ENCODE measurements at places on chromosomes 2 and 18.
A peak's percentile ranks its signal among the peaks of the same experiment; 100 is the strongest.

DNA sequence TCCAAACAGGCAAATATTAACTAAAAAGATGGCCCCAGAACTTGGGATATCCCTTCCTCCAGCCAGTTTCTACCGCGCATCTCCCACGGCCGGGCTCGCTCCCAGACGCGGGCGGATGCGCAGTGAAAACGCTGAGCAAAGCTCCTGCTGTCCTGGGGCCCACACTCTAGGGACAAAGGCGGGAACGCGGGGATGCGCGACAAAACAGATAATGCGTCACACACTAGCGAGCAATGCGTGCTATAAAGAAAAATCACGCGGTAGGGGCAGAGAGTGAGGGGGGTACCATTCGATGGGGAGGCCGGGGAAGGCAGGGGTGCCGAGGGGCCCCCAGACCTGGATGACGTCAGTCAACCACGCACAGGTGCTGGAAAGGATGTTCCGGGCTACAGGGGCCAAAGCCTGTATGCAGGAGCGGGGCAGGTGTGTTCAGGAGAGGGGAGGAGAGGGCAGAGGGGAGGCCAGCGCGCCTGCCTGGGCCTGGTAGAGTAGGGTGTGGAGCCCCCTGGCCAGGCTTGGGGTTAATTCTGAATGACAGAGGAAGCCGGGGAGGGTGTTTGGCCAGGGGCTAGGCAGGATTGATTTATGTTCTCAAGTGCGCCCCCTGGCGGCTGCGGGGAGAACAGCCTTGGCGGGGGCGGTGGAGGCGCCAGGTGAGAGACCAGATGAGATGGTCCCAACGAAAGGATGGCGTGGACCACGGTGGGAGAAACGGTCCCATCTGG lies 14.9 kb upstream of the ITM2C start:
- no peak for DNase-seq

DNA sequence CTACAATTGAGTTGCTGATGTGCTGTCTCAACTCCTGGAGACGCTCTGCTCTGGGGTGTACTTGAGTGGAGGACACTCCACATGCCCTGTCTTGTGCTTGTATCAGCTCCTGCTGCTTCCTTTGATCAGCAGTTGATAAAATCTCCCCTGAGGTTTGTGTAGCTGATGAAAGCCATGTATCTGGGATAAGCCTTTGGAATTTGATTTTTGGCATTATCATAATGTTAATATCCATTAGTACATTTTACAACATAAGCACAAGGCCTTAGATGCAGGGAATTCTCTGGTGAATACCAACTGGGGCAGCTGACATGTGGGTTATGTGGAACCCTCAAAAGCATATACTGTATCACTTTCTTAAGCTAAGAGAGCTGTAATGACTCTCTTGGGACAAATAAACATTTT lies 222.7 kb upstream of the ITGA4 start:
- DNase-seq = no peak

DNA sequence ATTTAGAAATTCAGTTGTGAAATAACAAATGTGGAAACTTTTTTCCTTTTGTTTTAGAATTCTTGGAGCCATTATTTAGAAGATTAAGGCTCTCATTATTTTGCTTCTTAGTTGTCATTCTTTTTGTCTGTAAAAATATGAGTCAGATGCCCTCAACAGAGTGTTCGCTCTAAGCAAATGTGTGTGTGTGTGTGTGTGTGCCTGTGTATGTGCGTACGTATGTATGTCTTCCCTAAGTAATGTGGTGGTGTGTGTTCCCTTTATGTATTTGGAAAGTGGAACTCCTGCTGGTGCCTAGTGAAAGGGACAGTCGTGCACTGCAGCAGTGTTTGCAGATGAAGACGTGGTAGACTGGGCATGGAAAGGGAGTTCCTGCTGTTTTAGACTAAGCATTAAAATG lies 27.5 kb downstream of the ZNF407 start:
- no peak for DNase-seq

DNA sequence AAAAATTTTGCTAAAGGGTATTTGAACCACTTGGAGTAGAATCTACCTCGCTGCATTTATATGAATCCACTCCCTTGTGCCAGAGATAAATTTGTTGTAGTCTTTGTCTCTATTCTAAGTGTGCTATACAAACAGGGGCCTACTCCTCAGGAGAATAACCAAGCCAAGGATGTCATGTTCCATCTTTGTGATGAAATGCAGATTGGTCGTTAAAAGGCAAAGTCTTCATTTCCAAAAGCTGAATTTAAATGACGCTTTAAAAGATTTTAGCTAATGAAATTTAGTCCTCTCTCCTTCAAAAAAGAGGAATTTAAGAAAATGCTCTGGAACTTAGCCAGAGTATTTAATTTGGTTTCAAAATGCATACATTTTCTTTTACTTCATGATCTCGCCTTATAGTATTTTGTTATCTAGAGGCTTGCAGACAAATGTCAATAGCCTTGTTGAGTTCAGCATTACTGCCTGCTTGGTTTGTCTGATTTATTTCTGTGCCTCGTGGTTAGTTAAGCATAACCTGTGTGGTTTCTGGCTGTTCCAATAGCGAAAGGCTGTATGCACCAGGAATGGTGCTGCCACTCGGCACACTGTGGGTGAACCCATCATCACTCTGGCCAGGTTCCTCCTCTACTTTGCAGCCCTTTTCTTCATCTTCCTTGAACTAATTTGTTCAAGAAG lies 417.6 kb downstream of the ZNF521 start:
- no peak for DNase-seq

DNA sequence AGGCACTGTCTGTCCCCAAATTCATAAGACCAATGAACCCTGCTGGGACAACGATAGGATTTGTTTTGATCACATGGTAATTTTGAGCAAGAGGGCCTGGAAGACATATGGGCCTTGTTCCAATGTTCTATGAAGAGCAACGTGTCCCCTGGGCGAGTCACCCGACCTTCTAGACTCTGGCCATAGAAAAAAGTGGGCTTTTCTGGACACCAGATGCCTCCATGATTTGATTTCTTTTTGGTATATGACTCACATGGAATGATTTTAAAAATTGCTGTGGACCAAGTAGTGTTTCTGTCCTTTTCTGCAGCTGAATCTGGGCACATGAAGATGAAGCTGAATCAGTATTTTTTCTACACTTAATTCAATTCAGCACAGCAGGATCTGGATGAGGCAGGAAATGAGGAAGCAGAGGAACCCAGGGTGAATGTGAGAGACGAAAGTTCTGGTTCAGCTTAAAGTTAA lies 104.9 kb downstream of the CDC42EP3 start:
- no peak for DNase-seq

- no peak for DNase-seq
These were observed 678.2 kb upstream of the FSHR start for GRCh38 chr2:49832555-49832954.

DNA sequence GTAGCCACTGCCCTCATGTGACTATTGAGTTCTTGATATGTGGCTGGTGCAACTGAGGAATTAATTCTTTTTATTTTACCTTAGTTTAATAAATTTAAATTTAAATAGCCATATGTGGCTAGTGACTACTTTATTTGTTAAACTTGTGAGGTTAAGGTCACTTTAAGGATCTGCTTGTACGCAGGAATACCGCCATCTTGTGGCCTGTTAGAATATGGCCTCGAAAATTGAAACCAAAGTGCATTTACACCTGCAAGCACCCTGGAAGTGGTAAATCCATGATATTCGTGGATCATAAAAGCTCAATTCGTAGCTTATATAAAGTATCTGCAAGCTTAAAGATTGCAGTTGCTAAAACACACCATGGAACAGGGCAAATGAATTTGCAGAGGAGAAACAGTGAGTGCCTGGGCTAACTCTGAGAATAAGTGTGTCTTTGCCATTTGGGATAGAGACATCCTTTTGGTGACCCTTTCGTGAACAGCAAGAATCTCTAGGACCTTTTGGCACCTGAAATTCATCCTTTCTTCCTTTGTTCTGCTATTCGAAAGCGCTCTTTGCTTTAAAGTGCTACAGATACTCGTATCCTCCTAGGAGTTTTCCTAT lies 59.9 kb upstream of the REG3A start:
- DNase-seq = peak; percentile 15

DNA sequence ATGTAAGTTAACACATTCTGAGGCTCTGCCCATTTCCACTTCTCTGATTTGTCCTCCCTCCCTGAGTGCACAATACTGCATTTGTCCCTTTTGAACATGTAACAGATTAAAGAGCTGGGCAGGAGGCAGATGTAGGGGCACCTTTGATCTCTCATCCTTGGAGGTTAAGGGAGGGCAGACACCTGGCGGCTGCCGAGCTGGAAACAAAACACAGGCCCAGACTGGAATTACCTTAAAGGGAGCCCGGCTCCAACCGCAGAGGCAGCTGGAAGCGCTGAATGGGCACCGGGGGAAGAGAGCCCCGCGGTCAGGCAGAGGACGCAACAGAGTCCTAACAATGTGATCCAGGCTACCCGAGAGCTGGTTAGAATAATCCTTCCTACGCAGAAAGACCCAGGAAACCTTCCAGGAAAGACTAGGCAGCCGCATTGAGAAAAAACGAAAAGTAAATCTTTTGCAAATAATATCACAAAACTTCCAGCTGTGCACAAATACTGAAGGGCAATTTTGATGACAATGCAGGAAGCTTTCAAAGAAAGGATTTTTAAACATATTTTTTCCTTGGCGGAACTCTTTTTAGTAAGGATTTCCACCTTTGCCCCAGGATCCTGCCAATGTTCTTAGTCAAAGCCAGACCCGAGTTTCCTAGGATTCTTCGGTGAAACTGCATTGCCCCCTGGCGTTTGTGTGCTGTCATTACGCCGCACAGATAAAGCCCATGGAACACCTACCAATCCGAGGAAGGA lies 216.0 kb downstream of the TGIF1 start:
- peak; percentile 78 for DNase-seq

GRCh38 chr2:210884227-210884626 lies 327.8 kb downstream of the CPS1 start:
- no peak for DNase-seq

GRCh38 chr2:113977060-113977659 lies 87.3 kb downstream of the ACTR3 start:
- DNase-seq = no peak

DNA sequence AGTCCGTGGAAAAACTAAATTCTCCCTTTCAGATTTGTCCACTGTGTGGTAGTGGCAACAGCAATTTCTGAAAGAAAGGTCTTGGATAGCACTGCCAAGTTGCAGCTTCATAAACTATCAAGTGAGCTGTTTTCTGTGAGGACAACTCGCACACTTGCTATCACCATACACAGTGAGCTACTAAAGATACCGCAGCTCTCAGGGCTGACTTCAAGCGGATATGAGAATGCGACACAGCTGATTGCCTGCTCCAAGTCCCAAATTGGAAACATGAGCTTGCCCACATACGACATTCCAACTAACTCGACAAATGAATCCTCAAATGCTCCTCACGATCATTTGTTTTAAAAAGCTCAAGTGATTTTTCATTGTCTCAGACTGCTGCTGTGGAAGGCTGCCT lies 46.2 kb downstream of the E2F6 start:
- no peak for DNase-seq

GRCh38 chr2:9221223-9221622 lies 14.6 kb downstream of the ASAP2 start:
- DNase-seq = no peak

GRCh38 chr2:165804719-165805118 lies 10.7 kb upstream of the GALNT3 start:
- DNase-seq = peak; percentile 38

DNA sequence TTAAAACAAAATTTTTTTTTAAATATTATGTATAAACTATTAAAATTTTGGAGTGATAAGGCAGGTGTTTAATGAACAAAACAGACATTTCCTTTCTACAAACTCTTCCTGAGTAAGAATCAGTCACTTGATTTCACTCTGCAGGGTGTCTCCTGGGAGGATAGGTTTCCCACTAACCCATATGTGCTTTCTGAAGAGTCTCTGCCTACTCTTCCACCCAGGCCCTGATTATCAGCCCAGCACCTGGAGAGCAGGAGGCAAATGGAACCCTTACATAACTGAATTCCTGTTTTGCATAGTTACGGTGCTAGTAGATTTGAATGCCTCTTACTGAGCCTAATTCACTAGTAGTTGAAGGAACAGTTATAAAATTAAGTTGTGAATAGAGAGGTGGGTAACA lies 1718.6 kb downstream of the SUCLG1 start:
- no peak for DNase-seq

GRCh38 chr18:12041561-12041960 lies 52.1 kb upstream of the ANKRD62 start:
- peak; percentile 77 for DNase-seq

DNA sequence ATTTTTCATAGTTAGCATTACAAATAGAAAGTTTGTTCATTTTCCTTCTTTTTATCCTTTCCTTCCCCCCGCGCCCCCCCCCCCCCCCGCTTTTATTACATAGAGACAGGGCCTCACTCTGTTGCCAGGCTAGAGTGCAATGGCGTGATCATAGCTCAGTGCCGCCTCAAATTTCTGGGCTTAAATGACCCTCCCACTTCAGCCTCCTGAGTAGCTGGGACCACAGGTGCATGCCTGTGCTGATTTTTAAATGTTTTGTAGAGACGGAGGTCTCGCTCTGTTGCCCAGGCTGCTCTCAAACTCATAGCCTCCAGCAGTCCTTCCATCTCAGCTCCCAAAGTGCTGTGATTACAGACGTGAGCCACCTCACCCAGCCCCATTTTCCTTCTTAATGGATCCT lies 91.2 kb upstream of the ALPP start:
- no peak for DNase-seq

DNA sequence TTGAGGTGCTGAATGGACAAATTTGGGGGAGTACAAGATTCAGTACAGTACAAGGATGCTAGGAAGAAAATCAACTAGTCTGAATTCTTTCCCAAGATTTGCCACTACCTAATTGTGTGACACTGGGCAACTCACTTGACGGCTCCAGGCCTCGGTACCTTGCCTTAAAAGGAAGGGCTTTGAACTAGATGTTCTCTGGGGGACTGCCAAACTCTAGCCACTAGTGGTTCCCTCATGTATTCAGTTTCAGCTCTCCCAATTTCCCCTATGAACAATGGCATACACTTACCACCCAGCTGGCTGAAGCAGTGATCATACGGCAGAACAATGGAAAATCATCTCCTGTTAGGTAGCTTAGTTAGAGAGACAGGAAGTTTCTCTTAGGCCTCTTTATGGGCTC lies 73.4 kb downstream of the VWC2L start:
- no peak for DNase-seq

GRCh38 chr2:144358979-144359541 lies 160.9 kb downstream of the ZEB2 start:
- peak; percentile 54 for DNase-seq

GRCh38 chr2:171287611-171288010 lies 126.9 kb upstream of the TLK1 start:
- no peak for DNase-seq

GRCh38 chr2:33241072-33241471 lies 235.4 kb upstream of the RASGRP3 start:
- no peak for DNase-seq
